ENCODE measurements at places on chromosomes 7 and 10.
A peak's percentile ranks its signal among the peaks of the same experiment; 100 is the strongest.

- no peak for DNase-seq
Observed at GRCh38 chr7:40753455-40753854, 618.6 kb downstream of the SUGCT start.

DNA sequence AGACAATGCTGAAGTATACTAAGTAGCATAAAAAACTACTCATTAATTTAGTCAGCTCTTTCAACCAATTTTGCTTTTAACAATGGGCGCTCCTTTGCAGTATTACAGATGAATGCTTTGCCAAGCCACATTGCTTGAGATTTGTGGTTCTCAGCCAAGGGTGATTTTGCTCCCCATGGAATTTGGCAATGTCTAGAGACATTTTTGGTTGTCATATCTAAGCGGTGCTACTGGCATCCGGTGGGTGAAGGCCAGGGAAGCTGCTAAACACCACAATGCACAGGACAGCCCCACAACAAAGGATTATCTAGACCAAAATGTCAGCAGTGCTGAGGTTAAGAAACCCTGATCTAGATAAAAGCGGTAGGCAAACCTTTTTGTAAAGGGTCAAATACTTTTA lies 112.0 kb downstream of the UBE2H start:
- DNase-seq = no peak

GRCh38 chr10:77648472-77648871 lies 10.9 kb upstream of the KCNMA1 start:
- DNase-seq = no peak

DNA sequence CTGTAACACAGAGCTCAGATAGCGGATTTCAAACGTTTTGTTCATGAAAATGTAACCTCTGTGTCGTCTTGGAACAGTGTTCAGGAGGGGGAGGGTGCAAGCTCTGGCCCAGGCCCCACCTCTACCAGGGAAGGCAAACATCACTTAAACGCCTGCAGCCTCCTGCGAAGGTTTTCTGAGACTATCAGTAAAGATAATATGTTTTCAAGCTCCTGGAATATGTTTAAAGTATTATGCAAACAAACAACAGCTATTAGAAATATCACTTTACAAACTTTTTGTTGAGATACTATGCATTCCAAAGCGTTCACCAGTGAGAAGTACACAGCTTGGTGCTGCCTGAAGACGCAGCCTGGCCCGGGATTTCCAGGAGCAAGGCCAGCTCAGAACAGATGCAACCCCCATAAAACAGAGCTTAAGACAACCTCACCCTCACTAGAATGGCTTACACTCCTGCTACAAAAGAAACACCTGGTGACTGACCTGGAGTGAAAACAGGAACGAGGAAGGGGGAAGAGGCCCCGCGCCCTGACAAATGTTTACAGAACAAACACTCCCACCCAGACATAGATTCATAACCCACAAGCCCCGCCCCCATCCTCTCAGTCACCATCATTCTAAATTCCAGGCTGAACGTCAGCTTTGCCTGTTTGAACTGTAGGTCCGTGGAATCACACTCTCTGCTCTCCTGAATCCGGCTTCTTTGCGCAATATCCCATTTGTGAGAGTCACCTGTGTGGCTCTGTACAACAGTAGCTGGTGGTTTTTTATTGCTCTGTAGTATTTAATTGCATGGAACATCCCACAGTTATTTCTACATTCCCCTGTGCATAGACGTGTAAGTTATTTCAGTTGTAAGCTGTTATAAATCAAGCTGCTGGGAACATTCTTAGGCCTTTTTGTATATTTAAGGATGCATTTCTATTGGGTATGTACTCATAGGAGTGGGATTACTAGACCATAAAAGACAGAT lies 155.0 kb downstream of the PTPRN2 start:
- peak; percentile 94 for DNase-seq

DNA sequence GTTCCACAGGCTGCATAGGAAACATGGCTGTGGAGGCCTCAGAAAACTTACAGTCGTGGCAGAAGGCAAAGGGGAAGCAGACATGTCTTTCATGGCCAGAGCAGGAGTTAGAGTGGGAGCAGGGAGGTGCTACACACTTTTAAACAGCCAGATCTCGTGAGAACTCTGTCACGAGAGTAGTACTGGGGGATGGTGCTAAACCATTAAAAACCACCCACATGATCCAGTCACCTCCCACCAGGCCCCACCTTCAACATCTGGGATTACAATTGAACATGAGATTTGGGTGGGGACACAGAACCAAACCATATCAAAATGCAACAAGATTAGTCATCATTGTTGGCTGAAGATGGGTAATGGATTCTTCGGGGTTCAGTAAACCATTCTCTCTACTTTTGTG lies 65.4 kb upstream of the PDCD4 start:
- DNase-seq = no peak

DNA sequence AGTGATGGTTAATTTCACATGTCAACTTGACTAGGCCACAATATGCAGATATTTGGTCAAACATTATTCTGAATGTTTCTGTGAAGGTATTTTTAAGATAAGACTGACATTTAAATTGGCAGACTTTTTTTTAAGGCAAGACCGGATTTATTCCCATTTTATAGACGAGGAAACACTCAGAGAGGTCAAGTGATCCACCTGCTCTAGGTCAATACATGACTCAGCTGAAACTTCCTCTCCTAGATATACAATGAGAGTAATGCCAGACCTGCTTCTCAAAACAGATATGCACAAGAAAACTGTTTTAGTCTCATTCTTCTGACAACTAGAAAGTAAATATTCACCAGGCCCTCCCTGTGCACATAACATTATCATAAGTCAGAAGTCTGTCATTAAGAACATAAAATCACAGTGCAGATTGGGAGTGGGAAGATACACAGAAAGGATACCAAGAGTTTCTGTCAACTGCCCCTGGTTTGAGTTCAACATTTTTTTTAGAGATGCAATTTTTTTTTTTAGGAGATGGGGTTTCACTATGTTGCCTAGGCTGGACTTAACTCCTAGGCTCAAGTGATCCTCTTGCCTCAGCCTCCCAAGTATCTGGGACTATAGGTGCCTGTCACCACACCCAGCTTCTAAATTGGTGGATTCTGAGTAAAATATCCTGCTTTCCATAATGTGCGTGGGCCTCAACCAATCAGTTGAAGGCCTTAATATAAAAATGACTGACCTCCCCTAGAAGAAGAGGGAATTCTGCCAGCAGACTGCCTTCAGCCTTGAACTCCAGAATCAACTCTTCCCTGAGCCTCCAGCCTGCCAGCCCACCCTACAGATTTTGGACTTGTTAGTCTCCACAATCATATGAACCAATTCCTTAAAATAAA lies 121.4 kb downstream of the ZFAND4 start:
- no peak for DNase-seq

DNA sequence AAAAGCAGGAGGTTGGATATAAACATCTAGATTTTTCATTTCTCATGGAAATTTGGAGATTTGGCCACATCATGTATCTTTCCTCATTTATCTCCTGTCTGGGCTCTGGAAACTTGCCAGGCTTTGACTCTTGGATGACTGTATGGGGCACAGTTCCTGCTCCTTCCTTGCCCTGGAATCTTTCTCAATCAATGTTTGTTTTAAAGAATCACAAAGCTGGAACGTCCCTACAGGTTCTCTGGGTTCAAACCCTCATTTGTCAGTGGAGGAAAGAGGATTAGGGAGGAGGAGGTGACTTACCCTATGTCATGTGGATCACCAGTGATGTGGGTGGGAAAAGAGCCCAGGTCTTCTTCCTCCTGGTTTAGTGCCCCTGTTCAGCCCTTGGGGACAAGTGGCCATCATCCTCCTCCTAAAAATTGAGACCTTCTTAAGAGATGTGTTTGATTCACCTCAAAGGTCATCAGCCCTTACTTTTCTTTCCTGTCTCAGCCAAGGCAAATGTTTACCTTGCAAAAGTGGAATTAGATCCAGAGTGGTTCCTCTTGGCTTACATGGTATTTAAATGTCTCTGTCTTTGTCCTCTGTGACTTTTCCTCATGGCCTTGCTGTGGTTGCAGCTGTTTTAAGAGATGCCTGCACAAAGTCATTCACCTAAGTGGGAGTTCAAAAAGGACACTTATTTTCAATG lies 38.8 kb upstream of the PDZD8 start:
- DNase-seq = no peak

GRCh38 chr10:48251525-48252353 lies 22.8 kb downstream of the FRMPD2 start:
- peak; percentile 72 for DNase-seq

- no peak for DNase-seq
Observed at GRCh38 chr7:1459920-1460820, 900 bp upstream of the MICALL2 start.

- peak; percentile 43 for DNase-seq
Observed at GRCh38 chr7:15720849-15721471, 34.5 kb upstream of the MEOX2 start.

GRCh38 chr7:41328131-41328530 lies 374.8 kb downstream of the INHBA start:
- DNase-seq = no peak

GRCh38 chr7:32496052-32496813 lies 944 bp downstream of the AVL9 start:
- DNase-seq = no peak

- peak; percentile 36 for DNase-seq
Observed at GRCh38 chr10:61899069-61899531, 2.4 kb upstream of the ARID5B start.

- no peak for DNase-seq
Observed at GRCh38 chr7:16915405-16915804, 33.6 kb upstream of the AGR3 start.

DNA sequence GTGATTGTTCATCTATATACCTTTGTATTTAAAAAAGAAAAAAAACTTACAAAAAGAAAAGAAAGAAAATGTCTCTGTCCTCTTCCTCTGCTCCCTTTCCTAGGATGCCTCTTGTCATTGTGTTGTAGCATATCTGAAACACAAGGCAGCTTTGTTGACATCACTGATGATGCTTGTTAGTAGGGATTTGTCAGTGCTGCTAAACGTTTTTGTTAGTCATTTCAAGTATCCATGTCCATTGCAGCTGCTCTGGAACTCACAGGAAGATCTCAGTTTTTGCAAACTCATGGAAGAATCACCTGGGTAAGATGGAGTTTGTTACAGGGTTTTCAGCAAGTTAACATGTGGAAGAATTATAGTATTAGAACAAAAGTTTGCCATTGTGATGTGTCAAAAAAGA lies 123.6 kb downstream of the CCSER2 start:
- no peak for DNase-seq

All from NCI-H345 (cell line).